Activated CD4-positive, alpha-beta T cell treated with anti-CD3 and anti-CD28 coated beads, Interleukin-2, Interleukin-4, amounts not matched to agents 100 ng/mL and 50 ng/mL, durations not matched to agents 16 hours and 8 hours (primary cell): ENCODE measurements at places on chromosomes 11 and 22.

- DNase-seq = no peak
Measured at GRCh38 chr11:60318726-60319125, 8.3 kb upstream of the MS4A6E start.

GRCh38 chr11:119336744-119337469 lies 2.6 kb downstream of the RNF26 start:
- DNase-seq = no peak

GRCh38 chr11:933142-933851 lies 7.6 kb downstream of the AP2A2 start:
- no peak for DNase-seq

- no peak for DNase-seq
Measured at GRCh38 chr11:35619855-35620640, 1.8 kb downstream of the FJX1 start.

DNA sequence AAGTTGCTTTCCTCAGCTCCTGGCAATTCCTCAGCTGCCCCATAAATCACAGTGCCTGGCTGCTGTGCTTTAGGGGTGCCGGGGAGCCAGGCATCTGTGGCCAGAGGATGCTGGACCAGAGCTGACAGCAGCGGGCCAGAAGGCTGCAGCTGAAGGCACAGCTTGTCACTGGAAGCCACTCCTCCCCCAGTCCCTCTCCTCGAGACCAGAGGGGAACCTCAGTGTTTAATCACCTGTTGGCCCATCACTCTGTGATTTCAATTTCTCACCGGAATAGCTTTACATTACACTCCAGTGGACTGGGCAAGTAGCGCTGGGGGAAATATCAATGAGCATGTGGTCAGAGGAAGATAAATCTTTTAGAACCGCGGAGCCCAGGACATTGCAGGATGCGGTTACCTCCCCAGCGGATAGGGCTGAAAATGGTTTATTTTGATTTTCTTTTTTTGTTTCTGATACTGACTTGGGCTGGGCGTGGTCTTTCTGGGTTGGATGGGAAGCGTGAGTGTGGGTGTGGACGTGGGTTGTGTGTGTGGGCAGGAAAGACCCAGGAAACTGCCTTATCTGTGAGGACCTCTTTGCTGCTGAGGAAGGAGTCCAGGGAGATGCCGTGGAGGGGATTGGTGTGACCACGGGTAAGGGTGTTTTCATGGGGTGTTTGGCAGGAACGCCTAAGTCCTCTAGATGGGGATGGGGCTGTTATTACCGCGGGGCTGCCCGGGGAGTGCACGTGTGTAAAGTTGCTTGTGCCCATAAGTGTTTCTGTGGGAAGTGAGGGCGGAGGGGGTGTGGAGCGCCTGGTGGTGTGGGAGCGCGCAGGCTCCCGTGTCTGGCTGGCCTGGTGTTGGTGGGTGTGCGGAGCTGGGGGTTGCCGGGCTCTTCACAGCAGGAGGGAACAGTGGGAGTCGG lies 4.0 kb downstream of the DAGLA start:
- DNase-seq = peak; percentile 27

DNA sequence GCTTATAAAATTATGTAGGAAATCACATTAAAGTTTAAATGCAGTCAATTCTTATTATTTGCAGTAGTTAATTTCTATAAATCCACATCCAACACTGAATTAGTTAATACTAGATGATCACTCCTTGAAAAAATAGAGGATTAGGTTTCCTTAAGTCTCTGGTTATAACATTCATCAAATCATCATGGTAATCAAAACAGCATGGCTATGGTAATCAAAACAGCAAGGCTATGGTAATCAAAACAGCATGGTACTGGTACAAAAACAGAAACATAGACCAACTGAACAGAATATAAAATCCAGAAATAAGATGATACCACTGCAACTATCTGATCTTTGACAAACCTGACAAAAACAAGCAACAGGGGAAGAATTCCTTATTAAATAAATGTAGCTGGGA lies 814.6 kb upstream of the CCDC179 start:
- no peak for DNase-seq

DNA sequence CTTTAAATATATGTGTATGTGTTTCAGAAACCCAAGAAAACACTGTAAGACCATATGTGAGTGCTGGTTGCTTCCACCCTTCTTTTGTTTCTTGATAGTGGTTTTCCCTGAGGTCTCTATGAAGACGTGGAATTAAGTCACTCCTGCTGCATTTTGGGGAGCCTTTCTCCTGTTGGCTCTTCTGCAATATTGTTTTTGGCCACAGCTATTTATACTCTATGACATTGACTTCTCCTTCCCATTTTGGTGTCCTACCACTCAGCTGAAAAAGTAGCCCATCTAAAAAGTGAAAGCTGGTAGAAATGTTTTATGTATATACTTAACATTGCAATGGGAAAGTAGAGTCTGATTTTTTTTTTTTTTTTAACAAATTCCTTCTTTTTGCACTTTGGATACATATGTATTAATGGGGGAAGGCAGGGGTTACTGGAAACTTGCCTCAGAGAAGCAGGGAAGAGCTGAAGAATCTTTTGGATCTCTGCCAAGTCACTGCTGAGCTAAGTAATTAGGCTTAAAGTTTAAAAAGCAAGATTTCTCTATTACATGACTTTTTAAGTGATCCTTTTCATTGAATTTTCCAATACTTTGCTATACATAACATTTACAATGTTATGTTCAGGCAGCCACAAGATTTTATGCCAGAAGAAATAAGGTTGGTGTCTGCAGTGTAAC lies 1.8 kb downstream of the TTC17 start:
- DNase-seq = no peak

- no peak for DNase-seq
Measured at GRCh38 chr11:130433357-130433756, 4.9 kb upstream of the ADAMTS8 start.

GRCh38 chr11:44928816-44929215 lies 21.9 kb downstream of the TP53I11 start:
- no peak for DNase-seq
